SK-N-DZ (cell line): ENCODE measurements at places on chromosomes 2 and 18.

DNA sequence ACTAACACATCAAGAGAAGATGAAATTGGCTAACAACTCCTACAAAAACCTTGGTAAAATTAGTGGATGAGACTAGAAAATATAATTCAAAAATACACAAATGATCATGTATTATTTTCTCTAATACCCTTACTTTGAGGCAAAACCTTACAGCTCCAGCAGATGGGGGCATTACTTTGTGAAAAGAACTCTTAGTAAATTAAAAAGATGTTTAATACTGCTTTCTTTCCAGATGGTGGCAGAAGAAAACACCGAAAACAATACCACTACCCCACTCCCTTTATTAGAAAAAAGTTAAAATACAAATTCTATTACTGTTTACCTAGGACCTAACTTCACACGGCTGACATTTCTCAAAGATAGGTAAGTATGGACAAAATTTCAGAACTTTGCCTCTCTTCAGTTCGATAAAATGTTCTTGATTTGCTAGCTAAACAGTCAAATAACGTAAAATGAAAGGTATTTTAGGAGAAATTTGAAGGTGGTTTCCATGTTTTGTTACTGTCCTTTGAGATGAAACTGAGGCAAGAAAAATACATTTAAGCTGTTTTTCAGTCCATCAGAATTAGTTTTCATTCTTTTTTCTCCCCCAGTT, 30.6 kb downstream of the ORC4 start:
- no peak for DNase-seq

DNA sequence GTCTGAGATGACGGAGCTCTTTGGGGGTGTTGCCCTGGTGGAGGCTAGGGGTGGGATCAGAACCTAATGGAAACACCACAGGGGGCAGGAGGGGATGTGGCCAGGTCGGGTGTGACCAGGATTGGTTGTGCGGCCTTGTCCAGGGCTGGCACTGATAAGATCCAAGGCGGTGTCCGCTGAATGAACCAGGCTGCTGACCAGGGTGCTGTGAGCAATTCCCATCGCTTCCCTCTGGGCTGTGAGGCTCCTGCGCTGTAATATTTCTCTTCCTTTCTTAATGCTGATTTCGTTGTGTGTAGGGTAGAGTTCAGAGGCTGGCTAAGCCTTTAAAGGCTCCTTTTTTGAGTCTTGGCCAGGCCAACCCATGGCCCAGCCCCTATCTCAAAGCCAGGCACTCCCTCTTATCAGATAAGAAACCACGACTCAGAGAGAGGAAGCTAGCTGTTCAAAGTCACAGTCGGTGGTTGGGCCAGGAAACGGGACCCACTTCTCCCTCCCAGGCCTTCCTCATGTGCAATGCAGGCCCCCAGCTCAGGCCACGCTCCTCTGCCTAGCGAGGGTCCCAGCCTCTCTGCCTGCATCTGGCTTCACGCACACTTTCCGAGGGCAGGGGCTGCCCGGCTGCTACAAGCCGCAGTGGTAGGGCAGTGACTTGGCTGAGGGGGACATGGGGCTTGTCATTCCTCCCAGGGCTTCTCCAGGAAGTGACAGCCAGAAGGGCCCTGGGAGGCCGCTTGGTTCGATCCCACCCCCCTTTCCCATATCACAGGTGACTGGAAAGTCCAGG, 26.0 kb upstream of the FOSL2 start:
- DNase-seq, result peak; percentile 56

DNA sequence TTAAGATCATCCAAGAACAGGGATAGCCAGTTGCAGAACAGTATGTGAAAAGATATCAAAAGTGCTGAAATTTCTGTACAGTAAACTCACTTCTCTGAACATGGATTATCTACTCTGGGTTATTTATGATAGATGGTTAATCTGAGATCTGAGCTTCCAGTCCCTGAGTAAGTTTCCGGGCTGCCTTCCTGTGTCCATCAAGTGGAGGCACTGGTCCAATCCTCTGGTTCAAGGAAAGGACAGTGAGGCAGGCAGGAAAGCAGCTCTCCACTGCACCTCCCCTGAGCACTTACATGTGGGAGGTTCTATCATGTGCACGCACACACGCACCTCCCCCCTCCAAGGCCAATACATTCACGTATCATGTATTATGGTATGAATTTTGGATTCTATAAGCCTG, 32.5 kb downstream of the GPR45 start:
- no peak for DNase-seq

DNA sequence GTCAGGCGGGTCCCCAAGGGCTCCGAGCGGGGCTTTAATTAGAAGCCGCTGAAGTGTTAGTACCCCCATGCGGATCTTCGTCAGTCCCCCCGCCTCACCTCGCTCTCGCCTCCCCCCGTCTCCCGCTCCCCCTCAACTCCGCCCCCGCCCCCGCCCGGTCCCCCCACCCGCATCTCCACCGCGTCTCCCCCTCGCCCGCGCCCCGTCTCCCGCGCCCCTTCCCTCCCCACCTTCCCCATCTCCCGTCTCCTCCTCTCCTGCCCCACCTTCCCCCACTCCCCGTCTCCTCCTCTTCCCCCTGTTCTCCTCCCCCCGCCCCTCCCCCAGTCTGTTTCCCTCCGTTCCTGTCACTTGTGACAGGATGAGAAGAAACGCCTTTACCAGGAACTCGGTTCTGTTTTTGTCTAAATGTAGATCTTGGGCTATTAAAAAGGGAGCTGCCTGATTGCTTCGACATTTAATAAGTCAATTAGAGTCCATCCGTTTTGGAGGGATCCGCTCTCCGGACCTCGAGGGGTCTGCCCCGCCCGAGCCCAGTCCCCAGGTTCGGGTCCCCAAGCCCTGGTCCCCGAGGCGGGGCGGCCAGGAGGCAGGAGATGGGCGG, 969 bp upstream of the ALKAL2 start:
- DNase-seq, result no peak

GRCh38 chr2:85032621-85033020, 61.7 kb downstream of the KCMF1 start:
- no peak for DNase-seq

DNA sequence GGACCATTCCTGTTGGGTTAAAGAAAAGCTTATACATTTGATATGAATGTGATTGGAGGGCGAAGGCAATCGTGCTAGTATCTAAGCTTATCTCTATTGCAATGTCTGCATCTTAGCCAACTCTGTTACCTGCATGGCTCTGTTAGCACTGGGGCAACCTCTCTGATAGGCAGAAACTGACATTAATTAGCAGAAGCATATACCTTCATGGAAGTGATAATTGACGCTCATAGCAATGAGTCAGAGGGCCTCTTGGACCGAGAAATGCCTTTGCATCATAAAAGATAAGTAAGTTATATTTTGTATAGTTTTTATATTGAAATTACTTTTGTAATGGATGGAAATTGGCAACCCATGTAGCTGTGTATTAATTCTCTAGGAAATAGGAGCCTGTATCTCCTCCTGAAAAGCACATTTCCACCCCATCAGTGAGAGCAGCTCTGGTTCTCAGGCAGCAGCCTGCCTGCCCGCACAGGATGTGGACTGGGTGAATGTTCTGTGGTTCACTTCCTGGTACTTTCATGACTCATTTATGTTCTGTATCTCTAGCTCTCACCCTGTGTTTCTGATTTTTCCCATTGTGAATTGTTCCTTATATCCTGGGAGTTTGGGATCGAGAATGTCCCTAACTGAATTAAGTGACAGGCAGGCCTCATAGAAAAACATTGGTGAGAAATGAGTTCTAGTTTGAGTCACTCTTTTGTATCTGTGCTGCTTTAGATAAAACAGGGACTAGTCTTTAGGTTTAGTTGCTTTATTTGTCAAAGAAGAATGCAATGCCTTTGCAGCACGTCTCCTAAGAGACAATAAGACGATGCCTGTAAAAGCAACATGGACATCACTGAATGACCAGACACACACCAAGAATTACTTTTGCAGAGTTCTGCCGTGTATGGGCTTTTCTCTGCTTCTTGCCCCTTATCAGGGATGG, 344.9 kb downstream of the DCDC2C start:
- DNase-seq, result no peak
